Omental fat pad (tissue), 4 donors: ENCODE measurements at places on chromosomes 7 and 10. TPM values are rescaled to one million over a fixed set of nuclear protein-coding genes. Genes with fewer than 3 reads are reported as not detected.
A peak's percentile ranks its signal among the peaks of the same experiment; 100 is the strongest.

MMRN2 gene
- total RNA-seq: 86.6 TPM

CUL2 gene
- total RNA-seq: 17.2 TPM

UTF1 gene
- not detected for total RNA-seq

DYNC1I1 gene
- total RNA-seq: 1.7 TPM

SNX10 gene
- total RNA-seq: 13.7 TPM

PTF1A gene
- total RNA-seq: not detected

DNA sequence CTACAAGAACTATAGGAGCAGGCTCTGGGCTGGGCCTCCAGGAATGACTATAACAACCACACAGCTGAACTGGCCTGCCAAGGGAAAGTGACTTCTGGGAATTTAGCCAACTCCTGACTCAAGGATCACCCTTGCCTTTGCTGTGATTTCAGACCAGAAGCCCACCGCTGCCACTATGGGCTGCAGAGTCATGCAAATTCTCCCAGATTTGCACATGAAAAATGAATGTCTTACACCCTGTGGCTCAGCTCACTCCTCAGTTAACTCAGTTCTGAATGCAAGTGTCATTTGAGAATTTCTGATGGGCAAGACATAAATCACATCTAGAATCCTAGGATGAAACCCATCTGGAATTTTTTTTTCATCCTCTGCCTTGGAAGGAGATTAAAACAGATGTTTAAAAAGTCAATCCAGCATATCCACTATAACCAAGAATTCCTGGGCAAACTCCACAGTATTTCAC, 186.5 kb upstream of the BET1 start:
- DNase-seq: no peak

GRCh38 chr7:142798451-142799436, 28.0 kb downstream of the PRSS2 start:
- DNase-seq: no peak

- peak; percentile 3 for DNase-seq
These were observed 19.3 kb downstream of the VIPR2 start for GRCh38 chr7:159125104-159125954.

DNA sequence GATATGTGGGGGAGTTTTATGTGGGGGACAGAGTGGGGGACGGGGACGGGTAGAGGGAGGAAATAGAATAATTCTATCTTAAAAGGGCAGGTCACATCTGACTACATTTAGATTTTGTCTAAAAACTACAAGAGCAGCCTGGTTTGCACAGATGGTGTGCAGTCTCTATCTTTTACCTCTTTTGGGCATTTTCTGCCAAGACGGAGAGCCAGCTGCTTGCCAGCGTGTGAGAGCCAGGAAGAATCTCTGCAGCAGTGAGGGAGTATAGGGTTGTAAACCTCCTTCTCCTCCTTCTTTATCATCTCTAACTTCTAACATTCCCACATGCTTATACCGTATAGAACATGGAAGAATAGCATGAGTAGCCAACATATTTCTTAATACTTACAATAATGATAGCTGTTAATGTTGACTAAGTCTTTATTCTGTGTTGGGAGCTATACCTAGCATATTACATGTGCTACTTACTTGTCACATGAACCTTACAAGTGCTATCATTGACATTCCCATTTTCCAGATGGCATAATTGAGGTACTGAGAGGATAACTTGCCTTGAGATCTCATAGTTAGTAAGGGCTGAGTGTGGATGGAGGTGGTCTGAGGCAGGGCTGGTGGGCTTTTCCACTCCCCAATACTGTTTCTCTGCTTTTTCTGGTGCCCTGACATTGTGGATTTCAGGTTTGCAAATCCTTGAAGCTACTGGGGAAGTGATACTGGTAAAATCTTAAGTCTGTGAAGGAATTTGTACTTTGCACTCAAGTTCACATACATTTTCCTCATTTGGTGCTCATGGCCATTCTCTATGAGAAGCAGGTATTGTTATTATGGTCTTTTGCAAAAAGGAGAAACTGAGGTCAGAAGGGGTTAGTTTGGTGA, 1.1 kb downstream of the ENTPD1 start:
- DNase-seq: no peak

GRCh38 chr10:78691301-78692030, 377.3 kb upstream of the ZMIZ1 start:
- DNase-seq: no peak

DNA sequence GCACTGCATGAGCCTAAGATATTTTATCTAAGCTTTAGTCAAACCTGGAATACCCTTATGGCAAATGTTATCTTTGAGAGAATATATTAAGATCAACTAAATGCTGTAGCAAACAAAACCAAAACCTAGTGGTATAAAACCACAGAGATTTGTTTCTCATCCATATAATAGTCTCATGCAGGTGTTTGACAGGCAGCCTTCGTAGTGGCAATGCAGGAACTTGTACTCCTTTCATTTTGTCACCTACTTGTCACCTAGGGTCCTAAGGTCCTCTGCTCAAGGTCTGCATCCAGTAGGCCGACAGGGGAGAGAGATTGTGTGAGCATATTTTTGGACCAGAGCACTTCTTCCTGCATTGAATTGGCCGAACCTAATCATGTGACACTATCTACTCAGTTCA, 352.6 kb downstream of the GPR37 start:
- no peak for DNase-seq
